Fibroblast of lung (primary cell): ENCODE measurements at places on chromosomes 7 and 10. TPM values are rescaled to one million over a fixed set of nuclear protein-coding genes. Genes with fewer than 3 reads are reported as not detected.

Gene CALCR
- not detected in 2 replicates for polyA plus RNA-seq

Gene STAG3
- 0.27 and 0.34 TPM in 2 replicates for polyA plus RNA-seq

Gene UBN2
- 2.2 and 2.3 TPM in 2 replicates for polyA plus RNA-seq

Gene HIPK2
- 10.1 and 19.8 TPM in 2 replicates for polyA plus RNA-seq

Gene P4HA1
- polyA plus RNA-seq, result 89.1 and 226 TPM in 2 replicates

Gene PTPRE
- 0.75 and 1.2 TPM in 2 replicates for polyA plus RNA-seq

Gene SPDYE9
- not detected in 2 replicates for polyA plus RNA-seq

Gene TRIM73
- polyA plus RNA-seq, result 0.03 TPM in 1 of 2 replicates, not detected in the other

Gene DYNC1I1
- 0.30 and 0.44 TPM in 2 replicates for polyA plus RNA-seq

Gene TMEM270
- not detected in 2 replicates for polyA plus RNA-seq

Gene FAM24B
- polyA plus RNA-seq, result 3.9 and 4.9 TPM in 2 replicates

Gene GPR15LG
- not detected in 2 replicates for polyA plus RNA-seq

Gene AOC1
- not detected in 2 replicates for polyA plus RNA-seq

Gene WNT16
- 1.2 and 7.3 TPM in 2 replicates for polyA plus RNA-seq

Gene LRRN3
- polyA plus RNA-seq, result 3.9 and 4.4 TPM in 2 replicates
